ENCODE measurements at places on chromosomes 12 and 14.
A peak's percentile ranks its signal among the peaks of the same experiment; 100 is the strongest.

- no peak for DNase-seq
These were observed 6.3 kb downstream of the MSI1 start for GRCh38 chr12:120362516-120363273.

GRCh38 chr12:120642826-120643225, 2.4 kb downstream of the CABP1 start:
- peak; percentile 39 for DNase-seq

DNA sequence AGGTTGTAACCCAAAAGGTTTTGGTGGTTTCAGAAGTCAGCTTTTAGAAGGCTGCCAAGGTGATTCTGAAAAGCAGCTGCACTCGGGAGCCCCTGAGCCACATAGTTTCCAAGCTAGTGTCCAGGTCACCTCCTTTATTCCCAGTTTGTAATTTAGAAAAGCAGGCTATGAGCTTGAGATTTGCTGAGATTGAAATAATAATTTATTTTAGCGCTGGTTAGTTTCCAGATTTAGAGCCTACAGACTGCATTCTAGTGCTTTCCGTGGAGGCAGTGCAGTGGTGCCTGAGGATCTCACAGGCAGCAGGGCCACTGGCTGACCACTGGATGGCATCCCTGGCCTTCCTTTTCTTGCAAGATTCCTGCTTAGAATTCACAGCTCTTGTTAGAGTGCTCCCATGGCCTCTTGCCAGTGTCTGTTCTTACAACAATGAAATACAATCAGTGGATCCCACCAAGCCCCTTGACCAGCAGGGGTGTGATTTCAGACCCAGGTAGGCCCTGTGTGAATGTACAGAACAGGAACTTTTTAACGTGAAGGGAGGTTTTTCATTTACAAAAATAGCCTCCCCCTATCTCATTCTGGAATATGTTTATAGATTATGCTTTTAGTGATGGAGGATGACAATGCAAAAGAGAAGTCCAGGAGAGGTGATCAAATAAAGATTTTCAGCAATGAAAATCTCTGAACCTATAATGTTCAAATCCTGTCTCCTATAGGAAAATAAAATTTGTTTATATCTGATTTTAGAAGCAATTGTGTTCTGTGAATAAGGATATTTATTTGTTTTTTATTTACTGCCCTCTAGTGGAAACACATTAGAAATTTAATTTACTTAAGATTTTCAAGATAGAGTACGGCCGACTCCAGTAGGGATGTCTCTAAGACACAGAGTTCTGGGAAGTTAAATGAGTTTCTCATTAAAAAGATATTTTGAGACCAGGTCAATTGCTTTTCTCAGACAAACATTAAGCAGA, 362.1 kb upstream of the STXBP6 start:
- DNase-seq = peak; percentile 24

- DNase-seq = no peak
These were observed 26.1 kb downstream of the KCTD10 start for GRCh38 chr12:109450980-109451379.

- DNase-seq = no peak
These were observed 328.6 kb downstream of the PCNX1 start for GRCh38 chr14:71235875-71236274.

- no peak for DNase-seq
These were observed 23.2 kb upstream of the ESRRB start for GRCh38 chr14:76352639-76353281.

GRCh38 chr14:26206640-26207039, 391.2 kb downstream of the NOVA1 start:
- DNase-seq = no peak

- no peak for DNase-seq
These were observed 173.8 kb downstream of the BCL11B start for GRCh38 chr14:99098199-99098598.

GRCh38 chr14:71452539-71452938, 479.7 kb upstream of the RGS6 start:
- no peak for DNase-seq

DNA sequence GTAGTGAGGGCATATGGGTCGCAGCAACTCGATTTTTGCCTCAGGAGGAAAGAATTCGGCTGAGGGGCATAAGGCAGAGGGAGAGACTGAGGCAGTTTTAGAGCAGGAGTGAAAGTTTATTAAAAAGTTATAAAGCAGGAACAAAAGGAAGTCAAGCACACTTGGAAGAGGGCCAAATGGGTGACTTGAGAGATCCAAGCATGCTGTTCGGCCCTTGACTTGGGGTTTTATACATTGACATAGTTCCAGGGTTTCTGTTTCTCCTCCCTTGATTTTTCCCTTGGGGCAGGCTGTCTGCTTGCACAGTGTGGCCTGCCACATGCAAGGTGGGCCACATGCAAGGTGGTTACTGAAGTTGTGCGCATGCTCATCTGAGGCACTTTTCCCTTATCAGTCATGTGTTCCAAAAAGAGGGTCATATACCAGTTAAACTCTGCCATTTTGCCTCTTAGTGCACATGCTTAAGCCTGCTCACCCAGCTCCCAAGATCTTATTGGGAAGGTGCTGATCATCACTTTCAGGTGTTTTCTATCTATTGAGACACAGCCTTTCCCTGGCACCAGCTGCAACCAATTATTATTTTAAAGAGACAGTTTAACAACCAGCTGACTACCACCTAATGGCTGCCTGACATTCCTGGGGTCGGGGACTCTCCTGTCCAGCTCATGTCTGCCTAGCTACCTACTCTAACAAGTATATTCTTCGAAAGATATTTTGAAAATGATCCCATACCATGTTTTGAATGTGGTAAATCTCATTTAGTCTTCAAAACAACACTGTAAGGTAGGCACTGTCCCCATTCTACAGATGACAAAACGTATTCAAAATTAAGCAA, 19.9 kb downstream of the PTGER2 start:
- DNase-seq = no peak

GRCh38 chr12:111314953-111315539, 53.8 kb downstream of the PHETA1 start:
- peak; percentile 62 for DNase-seq

DNA sequence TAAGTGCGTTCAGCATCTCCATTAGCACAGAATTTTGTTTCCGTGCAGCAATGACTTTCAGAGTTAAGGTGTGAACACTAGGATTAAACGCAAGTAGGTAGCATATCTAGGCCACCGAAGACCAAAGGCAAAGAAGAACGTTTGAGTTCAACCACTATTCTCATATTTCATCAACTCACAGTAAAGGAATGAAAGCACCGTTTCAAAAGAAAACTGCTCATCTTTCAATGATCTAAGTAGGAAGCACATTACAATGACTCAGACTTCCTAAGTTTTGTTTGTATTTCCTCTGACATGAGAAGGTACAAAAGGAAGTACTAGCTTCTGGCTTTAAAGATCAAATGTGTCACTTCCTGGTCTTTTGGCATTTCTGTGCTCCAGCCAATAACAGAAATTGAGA, 57.6 kb downstream of the ACADS start:
- peak; percentile 89 for DNase-seq

DNA sequence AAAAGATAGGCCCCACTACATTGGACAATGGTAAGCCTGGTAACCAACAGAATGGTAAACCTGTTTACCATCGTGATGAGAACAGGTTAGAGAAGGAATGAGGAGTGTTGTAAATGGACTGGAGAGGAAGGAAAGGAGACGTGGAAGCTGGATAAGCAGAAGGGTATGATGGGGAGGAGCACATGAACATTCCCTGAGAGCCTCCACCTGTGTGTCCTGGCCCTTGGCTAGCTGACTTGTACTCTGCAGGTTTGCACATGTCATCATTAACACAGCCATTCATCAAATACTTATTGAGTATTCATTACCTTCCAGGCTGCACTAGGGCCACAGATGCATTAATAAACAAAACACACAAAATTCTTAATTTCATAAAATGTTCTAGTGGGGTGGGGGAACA, 4.3 kb upstream of the IL26 start:
- peak; percentile 52 for DNase-seq

DNA sequence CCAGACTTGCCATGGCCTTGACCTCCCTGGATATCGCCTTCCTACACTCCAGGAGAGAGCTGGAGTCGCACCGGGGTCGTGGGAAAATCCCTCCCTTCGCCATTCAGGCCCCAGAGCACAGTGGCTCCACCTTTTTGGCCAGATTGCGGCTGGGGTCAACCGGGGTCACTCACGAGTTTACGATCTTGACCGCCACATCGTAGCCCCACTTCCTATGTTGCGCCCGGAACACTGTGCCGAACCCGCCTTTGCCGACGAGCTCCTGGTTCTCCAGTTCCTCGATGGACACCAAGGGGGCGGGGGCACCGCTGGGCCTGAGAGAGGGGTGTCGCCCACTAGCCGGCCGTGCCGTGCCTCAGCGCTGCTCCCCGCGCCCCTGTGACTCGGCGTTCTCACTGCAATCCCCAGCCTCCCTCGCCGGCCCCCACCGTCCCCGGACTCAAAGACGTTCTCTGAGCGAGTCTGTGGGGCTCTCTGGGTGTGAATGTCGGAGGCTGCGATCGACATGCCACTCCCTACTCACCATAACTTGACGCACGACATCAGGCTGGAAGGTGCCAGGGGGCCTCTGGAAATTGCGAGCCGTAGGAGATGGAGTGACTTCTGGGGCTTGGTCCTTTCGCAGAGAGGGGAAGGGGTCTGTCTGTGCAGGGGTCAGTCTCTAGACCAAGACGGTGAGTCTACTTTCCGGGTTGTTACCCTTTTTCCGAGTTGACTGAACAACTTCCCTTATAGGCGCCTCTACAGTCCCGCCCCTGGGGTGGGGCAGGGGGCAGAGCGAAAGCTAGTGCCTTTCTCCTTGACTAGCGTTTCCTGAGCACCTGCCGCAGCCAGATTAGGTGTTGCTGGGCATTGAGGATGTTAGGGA, at the start of gene RIPK3:
Gene RIPK3, minus strand, starts transcription at position 708 of the 868 bp plus-strand sequence. Its CDS starts 165 bp downstream, at position 543.
- DNase-seq = peak; percentile 46

DNA sequence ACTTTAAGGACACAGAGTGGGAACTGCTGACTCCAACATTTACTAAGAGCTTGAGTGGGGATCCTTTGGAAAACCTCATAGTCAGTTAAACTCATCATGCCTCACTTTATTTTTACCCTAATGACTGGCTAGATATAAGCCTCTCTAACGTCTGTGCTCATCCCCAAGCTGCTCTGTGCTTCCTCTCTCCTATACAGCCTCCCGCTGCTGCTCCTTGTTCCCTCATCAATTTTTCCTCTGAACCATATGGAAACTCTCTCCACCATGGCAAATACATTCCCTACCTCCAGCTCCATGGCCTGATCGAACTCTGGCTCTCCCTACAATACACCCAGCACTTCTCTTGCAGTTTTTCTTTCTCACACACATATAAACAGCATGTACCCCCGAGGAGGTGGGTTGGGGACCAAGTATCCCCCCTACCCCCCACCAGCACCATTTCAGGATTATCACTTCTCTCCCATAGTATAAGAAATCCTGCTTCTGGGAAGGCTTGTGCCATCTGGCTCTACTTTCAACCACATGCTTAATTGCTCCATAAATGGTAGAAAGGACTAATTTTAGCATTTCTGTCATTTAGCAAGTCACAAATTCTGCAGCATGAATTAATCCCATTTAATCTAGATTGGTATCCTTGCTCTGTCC, 39.2 kb upstream of the DYRK2 start:
- no peak for DNase-seq

GRCh38 chr12:111557271-111558106, 41.6 kb downstream of the ATXN2 start:
- DNase-seq = no peak

DNA sequence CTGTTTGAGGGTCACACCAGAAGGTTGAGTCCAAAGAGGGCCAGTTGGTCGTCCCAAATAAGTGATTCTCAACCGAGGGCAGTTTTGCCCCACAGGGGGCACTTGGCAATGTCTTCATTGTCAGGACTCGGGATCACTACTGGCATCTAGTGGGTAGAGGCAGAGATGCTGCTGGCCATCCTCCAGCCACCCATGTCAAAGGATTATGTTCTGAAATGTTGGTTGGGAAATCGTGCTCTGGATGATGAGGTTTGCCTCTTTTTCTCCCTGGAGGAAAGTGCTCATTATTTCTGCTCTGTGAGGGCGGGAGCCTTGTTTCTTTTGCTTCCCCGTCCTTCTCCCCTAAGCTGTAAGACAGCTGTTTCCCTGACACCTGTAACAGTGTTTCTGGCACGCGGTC, 3.6 kb downstream of the ZNF839 start:
- peak; percentile 72 for DNase-seq

DNA sequence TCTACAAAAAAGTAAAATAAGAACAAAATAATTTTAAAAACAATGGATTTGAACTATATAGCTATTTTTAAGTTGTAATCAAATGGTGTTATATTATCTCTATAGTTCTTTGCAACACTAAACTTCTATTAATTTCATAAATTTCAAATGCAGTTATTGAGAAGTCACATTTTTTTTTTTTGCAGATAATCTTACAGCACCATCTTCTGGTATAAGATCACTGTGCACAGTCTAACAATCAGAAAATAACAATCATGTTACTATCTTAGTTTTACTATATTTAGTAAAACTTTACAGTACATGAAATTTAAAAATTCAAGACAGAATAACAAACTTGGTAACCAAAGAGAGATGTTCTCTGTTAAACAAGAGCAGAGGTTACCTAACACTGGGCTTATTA, 40.6 kb downstream of the GXYLT1 start:
- DNase-seq = no peak

DNA sequence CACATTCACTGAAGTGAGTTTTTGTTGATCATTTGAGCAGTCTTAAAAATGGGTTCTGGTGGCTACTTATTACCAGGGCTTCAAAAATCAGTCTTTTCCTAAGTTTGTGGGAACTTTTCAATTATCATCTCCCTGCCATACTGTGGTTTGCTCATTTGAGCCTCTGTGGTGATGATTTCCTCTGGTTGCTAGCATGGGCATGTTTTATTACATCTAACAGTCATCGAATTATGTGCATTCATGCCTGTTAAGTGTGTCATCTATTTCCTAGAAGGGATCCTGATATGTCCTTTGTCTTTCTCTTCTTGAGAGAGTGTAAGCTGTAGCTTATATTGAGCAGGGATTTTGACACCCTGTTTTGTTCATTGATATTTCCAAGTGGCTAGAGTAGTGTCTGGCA, 116.8 kb downstream of the WIF1 start:
- DNase-seq = peak; percentile 96

- DNase-seq = peak; percentile 7
These were observed 80.1 kb upstream of the ALG10 start for GRCh38 chr12:33942172-33942571.

- DNase-seq = peak; percentile 99
These were observed 19.0 kb upstream of the GPRC5A start for GRCh38 chr12:12872139-12872933.

- DNase-seq = no peak
These were observed 51.0 kb downstream of the RTN1 start for GRCh38 chr14:59819446-59820088.

- no peak for DNase-seq
These were observed 99.7 kb upstream of the EGLN3 start for GRCh38 chr14:34050606-34051005.

All from bronchial epithelial cell (primary cell).